ENCODE measurements at places on chromosomes 2 and 18.

DNA sequence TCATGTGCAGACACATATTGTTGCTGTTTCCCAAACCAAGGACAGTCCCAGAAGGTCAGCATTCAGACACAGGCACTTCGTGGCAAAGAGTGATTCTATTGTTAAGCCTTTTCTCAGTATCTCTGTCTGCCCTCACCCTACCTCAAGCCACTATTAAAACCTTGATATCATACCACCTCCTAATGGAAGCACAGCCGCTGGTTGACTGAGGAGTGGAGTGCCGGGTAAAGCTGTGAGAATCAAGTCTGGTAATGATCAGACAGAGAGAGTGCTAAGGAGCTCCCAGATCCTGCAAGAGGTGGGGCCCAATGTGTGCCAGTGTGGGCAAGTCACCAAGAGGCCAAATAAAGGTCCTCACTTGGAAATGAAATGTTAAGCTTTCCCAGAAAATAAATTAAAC, 819.5 kb downstream of the BCL11A start:
- no peak for DNase-seq

DNA sequence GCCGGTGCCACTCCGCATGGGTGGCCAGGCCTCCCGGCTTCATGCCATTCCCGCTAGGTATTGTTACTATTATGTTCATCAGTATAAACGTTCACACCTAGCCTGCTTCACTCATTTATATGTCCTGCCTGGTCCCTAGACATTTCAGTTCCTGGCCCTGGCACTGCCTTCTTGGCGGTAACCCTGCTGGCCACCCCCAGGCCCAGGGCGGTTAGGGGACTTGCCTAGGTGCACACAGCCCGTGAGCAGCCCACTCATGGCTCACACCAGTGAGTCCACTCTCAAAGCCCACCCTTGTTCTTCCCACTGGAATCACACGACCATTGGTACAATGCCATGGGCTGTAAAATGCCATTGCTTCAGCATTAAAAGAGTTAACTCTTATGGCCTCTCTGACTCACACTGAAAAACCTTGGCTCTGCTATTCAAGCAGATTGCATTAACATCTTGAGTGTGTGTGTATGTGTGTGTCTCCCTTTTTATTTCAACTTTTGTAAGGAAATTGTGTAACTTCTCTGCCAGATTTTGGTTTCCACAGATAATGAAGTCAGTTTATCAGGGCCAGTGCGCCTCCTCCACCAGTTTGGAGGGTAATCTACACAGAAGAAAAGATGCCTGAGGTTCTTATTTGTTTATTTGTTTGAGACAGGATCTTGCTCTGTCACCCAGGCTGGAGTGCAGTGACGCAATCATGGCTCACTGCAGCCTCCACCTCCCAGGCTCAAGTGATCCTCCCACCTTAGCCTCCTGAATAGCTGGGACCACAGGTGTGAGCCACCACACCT, 74.2 kb downstream of the RAB31 start:
- peak; percentile 84 for DNase-seq

DNA sequence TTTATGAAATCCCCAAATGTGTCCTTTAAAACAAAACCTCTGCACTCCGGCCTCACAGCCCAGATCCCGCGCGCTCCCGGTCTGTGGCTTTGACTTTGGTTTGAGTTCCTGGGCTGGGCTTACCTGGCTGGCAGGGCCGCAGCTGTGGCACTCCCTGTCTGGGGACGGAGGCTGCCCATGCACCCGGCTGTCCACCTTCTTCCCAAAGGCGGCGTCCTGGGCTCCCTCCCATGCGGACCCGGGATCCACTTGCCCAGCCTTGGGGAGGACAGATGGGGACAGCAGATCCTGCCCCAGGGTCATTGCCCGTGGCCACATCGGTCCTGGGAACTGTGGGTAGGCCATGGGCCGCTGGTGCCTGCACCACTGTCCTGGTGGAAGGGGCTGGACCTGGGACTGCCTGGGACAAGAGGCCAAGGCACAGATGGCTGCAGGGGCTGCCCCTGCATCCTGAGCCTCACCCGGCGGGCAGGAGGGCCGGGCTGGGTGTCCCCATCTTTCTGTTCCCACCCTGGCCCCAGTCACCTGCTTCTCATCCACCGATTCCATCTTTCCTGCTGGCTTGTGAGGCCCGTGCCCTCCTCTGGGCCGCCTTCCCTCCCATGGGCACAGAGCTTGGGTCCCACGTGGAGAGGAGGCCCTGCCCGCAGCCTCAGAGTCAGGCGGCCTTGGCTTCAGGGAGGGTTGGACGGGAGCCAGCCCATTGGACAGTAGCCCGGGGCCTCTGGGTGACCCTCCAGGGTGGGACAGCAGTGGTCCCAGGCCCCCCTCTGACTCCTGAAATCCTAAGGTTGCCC, 27.7 kb downstream of the NFATC1 start:
- no peak for DNase-seq

DNA sequence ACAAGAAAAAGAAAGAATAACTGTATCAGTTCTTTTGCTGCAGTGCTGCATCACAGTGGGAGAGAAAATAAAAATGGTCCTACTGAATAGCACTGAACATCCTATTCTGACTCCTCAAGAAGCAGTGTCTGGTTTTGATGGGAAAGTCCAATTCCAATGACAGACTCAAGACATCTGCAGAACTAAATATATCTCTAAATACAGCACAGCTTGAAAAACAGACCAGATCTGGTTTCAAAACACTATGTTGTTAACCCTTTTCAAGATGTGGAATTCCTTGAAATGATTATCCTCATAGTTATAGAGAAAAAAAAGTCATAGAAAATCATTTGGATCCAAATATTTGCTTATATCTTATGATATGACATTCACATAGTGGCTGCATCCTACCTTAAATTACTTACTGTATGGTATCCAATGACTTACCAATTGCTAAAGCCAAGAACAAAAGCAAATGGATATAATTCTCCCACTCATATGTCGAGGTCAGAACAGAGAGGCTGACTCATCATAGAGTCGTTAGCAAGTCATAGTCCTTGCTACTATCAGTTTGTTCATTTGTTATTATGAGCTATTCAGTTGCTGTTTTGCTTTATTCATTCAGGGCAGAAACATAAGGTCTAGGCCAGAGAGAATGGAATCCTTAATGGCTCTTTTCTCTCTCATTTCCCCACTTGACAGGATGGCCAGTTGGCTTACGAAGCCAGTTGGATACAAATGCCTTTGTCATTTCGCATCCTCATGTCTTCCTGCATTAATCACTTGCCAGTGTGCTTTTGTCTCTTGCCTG, 62.5 kb upstream of the ACVR2A start:
- DNase-seq: no peak

GRCh38 chr18:77895250-77895649, 645.6 kb downstream of the GALR1 start:
- no peak for DNase-seq

DNA sequence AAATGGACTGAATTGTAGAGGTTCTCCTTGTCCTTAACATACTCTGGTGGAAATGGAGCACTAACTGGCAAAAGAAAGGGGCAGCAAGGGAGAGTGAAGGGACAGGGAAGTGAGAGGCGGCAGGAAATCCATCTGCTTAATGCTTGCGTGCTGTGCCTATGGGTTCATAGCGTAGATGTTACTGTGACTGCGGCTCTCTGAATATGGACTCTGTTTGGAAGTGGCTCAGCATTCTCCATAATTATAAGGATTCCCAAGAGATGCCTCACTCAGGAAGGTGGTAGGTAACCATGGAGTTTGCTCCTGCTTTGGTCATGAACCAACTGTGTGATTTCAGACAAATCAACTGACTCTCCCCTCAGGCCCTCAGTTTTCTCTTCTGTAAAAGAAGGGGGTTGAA, 50.0 kb downstream of the MYO3B start:
- DNase-seq: no peak

GRCh38 chr2:12009323-12009905, 263.0 kb downstream of the LPIN1 start:
- DNase-seq: no peak

DNA sequence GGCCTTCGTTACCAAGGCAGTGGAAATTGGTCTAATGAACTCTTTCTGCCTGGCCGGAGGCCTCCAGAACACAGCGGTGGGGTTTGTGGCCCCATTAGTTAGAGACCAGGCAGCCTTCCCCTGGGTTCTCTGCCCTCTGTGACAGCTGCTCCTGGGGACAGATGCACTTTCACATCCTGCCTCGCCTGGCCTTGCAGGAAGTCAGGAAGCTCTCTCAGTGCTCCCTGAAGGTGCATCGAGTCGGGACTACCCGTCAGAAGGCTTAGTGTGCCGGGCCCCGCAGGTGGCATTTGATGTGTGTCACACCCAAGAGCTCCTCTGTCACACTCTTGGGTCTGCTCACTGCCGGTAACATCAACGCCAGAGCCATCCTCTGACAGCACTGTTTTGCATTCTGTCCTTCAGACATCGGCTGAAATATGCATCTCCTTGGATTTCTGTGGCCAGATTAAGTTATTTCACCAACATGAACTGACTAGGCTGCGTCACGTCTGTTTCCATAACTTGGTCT, 158.3 kb downstream of the LDLRAD4 start:
- DNase-seq: no peak

DNA sequence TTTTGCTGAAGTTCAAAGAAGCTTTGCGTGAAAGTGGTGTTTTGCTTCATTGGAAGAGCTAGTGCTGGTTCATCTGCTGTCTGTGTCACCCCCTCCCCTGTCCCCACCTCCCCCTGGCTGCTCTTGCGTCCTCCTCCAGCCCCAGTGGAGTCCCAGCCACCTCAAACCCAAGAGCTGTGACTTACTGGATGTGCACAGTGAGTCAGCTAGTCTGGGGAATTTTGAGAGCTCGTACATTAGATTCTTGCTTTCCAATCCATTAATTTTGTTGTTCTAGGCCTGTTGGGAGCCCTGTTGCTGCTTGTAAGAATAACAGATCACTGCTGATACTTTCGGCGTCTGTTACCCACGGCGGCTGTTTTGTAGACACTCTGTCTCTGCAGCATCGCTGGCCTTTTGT, 412.1 kb downstream of the TSN start:
- no peak for DNase-seq

DNA sequence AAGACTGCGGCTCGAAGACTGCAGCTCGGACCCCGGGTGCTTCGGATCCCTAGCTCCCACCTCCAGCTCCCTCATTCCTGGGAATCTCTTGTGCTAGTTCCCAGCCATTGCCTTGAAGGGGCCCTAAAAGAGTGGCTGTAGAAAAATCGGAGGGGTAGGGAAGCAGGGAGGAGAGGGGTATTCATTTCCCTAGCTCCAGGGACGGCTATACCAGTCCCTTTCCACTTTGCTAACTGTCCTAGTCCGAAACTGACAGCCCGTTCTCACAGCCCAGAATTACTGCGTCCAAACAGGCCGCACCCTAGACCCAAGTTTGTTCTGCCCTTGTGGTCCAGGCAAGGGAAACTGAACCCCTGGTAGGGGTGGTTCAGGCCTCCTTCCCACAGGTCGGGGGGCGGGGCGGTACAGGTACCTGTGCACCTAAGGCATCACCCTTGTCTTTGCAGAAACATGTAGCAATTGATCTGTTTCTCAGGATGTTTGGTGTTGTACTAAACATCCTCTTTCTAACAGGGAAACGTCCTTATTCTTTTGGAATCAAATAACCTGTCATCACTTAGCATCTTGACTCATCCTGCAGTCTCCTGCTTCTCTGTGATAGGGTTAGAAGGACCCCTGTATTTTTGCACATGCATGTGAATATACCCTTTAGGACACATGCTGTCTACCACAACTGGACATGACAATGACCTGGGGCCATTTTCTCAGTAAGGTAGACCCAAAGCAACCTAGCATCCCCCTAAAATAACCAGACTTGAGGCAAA, 4.0 kb downstream of the EMX1 start:
- DNase-seq: no peak

DNA sequence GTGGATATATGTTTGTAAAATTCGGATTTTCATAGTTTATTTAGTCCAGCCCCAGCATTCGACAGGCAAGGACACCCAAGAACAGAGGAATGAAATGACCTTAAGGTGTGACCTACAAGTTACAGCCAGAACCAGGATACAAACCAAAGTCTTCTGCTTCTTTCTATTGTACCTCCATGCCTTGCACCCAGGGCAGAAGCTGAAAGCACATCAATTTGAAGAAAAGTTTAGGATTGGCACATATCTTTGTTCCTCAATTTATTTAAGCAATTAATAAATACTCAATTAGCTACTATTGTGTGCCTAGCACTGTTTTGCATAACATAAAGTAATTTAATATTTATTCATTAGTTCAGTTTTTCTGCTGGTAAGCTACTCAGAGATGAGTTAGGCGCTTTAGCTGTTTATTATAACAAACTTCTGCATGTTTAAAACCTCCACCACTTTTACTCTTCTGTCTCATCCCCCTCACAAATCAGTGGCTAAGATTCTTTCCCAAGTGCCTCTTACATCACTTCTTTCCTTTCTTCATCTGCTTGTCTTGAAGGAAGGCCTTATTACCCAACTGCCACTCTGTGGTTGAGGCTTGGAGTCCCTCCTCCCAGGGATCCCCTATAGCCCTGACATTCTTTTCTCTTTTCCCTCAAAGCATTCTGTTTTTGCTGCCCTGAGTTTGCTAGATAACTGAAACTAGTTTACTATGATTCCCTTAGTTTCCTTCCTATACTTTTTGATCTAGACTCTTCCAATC, 37.1 kb upstream of the DARS1 start:
- no peak for DNase-seq

DNA sequence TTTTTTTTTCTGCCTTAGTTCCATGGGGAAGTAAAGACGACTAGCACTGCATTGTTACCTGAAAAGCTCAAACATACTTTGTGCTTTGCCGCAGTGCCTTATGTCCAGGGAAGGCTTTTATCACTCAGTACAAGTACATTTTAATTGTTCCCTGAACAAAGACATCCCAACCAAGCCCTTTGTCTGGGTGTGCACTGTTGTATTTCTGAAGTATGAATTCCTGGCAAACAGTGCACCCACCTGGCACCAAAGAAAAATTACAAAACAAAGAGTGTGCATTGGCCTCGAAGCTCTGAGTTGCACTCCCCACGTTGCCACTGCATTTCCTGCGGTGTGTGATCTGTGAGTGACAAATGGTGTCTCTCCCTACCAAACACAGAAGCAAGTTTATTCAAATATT, 858.5 kb upstream of the PIK3C3 start:
- no peak for DNase-seq

DNA sequence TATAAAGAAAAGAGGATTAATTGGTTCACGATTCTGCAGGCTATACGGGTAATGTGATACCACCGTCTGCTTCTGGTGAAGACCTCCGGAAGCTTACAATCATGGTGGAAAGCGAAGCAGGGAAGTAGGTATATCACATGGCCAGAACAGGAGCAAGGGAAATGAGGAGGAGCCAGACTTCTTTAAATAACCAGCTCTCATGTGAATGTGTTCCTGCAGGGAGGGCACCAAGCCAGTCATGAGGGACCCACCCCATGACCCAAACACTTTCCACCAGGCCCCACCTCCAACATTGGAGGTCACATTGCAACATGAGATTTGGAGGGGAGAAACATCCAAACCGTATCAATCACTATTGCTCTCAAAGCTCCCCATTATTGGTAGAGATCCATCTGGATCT, 61.8 kb downstream of the EFEMP1 start:
- DNase-seq: peak; percentile 53

DNA sequence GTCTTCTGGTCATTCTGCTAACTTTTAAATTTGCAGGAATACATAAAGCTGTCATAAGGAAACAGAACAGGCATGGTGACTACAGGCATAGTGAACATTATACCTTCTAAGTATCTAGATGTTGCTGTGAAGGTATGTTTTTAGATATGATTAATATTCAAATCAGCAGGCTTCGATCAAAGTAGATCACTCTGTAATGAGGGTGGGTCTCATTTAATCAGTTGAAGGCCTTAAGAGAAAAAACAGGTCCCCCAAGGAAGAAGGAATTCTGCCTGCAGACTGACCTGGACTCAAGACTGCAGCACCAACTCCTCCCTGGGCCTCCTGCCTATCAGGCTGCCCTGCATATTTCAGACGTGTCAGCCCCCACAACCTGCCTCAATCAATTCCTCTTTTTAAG, 104.0 kb downstream of the L3MBTL4 start:
- no peak for DNase-seq

- no peak for DNase-seq
Observed at GRCh38 chr18:64244571-64244970, 95.7 kb upstream of the LINC00305 start.
